ENCODE measurements at places on chromosomes 3 and 15. TPM values are rescaled to one million over a fixed set of nuclear protein-coding genes. Genes with fewer than 3 reads are reported as not detected.

Gene TF
- 3.9 TPM for total RNA-seq

Gene COLQ
- total RNA-seq: 2.1 TPM

Gene ROPN1
- total RNA-seq: not detected

Gene CCDC14
- 44.5 TPM for total RNA-seq

Gene FBXW12
- not detected for total RNA-seq

Gene STRA6
- 9.2 TPM for total RNA-seq

Gene TOMM70
- total RNA-seq: 29.1 TPM

Gene GPR156
- 0.21 TPM for total RNA-seq

Gene CCR1
- not detected for total RNA-seq

Gene FBXO40
- not detected for total RNA-seq

DNA sequence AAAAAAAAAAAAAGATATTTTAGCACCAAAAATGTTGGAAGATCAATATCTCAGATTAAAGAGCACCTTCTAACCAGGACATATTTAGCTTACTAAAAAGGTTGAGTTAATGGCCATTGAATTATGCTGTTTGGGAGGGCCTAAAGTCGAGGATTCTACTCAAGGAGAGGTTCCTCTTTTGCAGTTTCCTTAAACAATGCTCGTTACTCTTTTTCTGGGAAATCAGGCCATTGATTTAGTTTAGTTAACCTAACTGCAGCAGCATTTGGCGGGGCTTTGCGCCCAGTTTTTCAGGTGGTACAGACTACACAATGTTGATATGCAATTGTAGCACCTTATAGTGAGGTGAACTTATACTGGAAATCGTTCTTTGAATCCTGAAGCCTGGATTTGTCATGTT, 6.8 kb downstream of the ABHD2 start:
- no peak for DNase-seq

GRCh38 chr3:147298511-147298982, 107.8 kb downstream of the ZIC4 start:
- no peak for DNase-seq

GRCh38 chr3:130712718-130713423, 33.8 kb downstream of the PIK3R4 start:
- DNase-seq: no peak

DNA sequence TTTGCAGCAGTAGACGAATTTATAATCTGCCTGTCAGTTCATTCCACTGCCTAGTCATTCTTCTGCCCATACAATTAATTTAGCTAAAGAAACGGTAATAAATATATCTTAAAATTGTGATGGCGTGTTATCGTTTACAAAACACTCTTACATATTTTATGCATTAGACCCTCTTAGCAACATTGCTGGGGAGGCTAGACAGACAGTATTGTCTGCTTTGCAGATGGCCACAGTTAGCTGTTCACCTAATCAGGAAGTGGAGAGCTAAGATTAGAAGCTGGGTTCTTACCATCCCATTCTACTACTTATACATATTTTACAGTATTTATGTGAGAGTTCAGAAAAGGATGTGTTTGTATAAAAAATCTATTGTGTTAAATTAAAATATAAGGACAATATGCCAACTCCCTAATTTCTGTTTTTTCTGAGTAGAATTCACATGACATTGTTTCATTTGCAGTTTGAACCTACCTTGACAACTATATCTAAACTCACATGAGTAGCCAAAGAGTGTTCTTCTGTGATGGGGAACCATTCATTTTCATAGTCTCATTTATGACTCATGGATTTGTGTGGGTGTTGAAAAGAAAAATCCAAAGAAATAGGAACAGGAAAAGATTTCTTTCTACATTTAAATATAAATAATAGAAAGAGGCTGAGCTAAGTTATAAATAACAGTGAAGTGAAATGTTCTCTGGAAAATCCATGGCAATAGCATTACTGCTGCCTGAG, 41.7 kb upstream of the C3orf80 start:
- DNase-seq: no peak

GRCh38 chr3:16708285-16708684, 103.1 kb upstream of the DAZL start:
- no peak for DNase-seq

- DNase-seq: no peak
Observed at GRCh38 chr3:49902511-49903345, 945 bp downstream of the MST1R start.

GRCh38 chr3:157027861-157028745, 131.8 kb downstream of the CCNL1 start:
- DNase-seq: no peak

- DNase-seq: no peak
Observed at GRCh38 chr15:98684995-98685525, 36.7 kb downstream of the IGF1R start.

- DNase-seq: no peak
Observed at GRCh38 chr3:129035360-129036221, 25.0 kb upstream of the GP9 start.

DNA sequence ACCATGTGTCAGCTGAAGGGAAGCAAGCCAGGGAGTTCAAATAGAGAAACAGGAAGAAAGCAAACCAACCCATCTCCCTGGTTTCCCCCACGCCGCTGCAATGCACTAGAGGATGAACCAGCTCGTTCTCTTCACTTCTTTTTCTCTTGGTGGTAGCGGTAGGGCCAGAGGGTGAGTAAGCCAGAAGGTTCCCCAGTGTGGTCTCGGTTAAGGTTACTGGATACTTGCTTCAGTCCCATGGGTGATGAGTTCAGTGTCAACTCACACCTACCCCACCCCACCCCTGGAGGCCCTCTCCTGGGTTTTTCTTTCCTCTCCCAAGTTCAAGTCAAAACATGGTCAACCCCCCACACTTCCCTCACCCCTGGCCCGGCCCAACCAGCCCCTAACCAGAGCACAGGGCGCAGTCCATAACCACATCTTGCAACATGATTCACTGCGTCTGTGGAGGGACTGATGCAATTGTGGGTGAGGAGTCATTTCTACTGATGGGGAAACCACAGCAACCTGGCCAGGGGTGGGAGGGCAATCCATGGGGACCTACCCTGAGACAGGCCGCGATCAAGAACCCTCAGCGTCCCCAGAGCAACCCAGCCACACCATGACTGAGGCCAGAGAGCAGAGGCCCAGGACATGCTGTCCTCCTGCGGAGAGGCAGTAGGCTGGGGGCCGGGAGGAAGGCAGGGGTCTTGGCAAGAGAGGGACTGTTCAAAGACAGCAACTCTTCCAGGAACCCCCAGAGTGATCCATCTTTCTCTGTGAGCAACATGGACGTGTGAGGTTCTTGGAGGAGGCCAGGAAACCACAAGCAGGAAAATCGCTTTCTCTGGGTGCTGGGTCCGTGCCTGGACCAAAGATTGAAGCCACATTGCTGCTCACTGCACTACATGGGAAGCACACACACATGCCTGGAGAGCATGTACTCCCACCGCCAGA, 276.6 kb downstream of the UACA start:
- DNase-seq: no peak

DNA sequence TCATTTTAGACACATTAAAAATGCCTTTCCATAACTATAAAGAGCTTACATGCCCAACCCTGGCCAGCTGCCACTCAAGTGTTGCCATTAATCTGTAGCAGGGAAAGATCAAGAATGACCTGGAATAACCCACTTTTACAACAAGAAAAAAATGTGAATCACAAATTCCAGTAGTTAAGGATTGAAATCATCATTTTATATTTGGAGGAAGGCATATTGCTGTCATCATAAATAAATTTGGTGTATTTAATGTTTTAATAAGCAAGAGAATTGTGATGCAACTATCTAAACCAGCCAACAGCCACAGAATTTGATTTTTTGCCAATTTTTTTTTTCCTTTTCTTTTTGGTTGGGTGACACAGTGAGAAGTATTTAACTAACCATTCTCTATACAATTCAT, 240.0 kb upstream of the SEMA6D start:
- no peak for DNase-seq

GRCh38 chr3:157086060-157086750, 73.7 kb downstream of the CCNL1 start:
- no peak for DNase-seq

GRCh38 chr15:68244235-68244634, 14.7 kb upstream of the CLN6 start:
- no peak for DNase-seq

DNA sequence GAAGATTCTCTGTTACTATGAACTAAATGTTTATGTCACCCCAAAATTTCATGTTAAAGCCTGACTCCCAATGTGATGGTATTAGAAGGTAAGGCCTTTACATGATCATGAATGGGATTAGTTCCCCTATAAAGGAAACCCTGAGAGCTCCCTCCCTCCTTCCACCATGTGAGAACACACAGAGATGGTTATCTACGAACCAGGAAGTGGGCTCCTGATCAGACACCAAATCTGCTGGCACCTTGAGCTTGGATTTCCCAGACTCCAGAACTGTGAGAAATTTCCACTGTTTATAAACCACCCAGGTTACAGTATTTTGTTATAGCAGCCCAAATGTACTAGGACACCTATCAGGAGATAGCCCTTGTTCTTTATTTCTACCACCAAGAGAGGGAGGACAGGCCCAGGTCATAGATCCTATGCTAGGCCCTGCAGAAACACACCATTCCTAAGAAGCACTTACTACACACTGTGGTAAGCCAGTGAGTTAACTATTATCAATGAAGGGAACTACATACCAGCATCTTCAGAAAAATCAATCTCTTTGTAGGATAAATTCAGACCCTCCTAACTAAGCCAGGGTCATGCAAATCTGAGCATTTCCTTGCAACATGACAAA, 59.0 kb downstream of the PRKAR2A start:
- DNase-seq: no peak

GRCh38 chr3:23580096-23580713, 225.6 kb upstream of the UBE2E1 start:
- no peak for DNase-seq

GRCh38 chr15:60392986-60393790, 4.6 kb downstream of the ANXA2 start:
- DNase-seq: no peak

GRCh38 chr3:59385547-59385946, 335.7 kb upstream of the CFAP20DC start:
- DNase-seq: no peak

- no peak for DNase-seq
Observed at GRCh38 chr15:67946701-67947100, 106.9 kb upstream of the RNU6-1 start.

GRCh38 chr15:87215100-87215499, 1041.4 kb downstream of the NTRK3 start:
- no peak for DNase-seq

DNA sequence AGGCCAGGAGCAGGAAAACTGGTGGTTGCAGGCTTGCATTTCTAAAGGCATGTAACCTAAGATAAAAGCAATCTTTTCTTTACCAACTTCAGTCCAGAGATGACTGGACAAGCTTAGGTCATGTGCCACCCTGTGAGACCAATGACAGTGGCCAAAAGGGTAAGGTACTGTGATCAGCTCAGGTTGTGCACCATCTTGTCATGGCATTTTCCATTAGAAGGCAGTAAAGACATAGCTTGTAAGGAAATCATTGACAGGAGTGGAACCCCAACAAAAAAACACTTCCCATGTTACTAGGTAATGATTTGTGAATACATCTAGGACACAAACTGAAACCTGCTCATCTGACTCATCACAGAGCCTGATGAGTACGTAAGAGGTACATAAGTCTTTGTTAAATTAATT, 35.2 kb downstream of the SSR3 start:
- DNase-seq: no peak

DNA sequence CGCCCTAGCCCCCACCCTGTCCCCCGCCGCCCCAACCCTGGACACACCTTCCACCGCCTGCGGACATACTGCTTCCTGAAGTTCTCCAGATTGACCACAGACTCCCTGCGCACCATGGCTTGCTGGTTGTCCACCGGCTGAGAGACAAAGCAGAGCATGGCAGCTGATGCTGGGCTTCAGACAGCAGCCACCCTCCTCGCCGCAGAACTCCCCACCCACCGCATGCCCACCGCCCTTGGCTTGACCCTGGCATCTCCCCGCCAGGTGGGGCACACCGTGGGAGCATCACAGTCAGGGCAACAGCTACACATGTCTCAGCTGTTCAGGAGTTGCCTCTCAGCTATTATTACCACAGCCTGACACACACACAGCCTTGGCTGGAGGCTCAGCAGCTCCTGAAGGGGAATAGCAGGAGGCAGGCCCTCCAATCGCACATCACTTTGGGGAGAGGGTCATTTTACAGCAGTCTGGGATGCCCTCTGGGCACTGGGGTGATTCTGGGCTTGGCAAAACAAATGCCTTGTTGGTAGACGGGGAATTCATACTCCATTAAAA, 78.4 kb upstream of the HERC1 start:
- DNase-seq: no peak

GRCh38 chr3:94862703-94863102, 799.8 kb downstream of the NSUN3 start:
- DNase-seq: peak; percentile 17

DNA sequence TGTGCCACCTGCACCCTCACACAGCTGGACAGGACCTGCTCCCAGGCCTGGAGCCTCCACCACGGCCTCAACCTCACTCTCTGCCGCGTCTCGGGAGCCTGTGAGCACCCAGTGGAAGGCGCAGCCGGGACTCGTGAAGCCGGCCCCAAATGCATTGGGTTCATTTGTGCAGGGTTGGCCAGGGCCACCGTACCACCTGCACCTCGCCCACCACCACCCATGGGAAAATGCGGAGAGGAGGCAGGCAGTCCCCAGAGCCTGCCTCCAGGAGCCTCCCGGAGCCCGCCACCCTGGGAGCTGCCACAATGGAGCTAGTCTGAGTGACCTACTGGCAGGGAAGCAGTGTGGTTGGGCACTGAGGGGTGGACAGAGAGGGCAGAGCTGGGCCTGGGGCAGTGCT, 62.5 kb upstream of the HRH1 start:
- DNase-seq: no peak

- no peak for DNase-seq
Observed at GRCh38 chr15:20351448-20351971, 190.1 kb downstream of the GOLGA6L6 start.

- DNase-seq: no peak
Observed at GRCh38 chr3:48413611-48414010, 16.3 kb downstream of the PLXNB1 start.

- DNase-seq: no peak
Observed at GRCh38 chr3:42129014-42129953, 38.1 kb downstream of the TRAK1 start.

Data from endothelial cell (in vitro differentiated cells).